ENCODE measurements at places on chromosomes 13 and 19.

DNA sequence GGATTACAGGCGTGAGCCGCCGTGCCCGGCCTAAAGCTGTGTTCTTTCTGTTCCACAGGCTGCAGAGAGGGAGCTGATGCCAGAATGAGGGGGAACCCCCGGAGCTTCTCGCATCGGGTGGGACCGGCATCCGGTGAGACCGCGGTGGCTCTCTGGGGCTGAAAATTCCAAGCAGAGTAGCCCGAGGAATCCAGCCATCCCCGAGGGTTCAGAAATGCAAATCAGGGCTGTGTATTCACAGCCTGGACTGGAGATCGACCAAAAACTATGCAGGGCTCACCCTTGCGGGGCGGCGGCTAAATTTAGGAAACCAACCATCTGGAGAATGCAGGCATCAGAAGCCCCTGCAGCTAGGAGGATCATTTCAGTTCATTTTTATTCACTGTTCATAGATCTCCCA is 99.2 kb downstream of the GNG7 start:
- peak; percentile 73 for DNase-seq

DNA sequence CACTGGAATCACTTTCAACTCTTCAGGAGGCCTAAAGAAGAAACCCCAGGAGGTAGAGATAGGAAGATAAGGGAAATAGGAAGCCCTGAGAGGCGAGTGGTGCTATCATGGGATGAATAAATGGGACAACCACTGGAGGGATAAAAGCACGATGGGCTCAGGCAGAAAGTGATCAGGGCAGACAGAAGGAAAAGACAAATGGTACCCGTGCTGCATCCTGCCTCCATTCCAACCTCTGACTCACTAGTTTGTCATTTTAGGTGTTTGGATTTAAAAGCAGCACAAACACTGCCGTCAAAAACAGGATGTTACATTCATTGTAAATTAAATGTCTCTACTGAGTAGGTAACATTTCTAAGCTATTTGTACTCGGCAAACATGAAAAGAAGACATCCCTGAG is 314.3 kb upstream of the HTR2A start:
- DNase-seq, result no peak

GRCh38 chr19:49247676-49248075 is 77.3 kb downstream of the SLC6A16 start:
- DNase-seq, result no peak

DNA sequence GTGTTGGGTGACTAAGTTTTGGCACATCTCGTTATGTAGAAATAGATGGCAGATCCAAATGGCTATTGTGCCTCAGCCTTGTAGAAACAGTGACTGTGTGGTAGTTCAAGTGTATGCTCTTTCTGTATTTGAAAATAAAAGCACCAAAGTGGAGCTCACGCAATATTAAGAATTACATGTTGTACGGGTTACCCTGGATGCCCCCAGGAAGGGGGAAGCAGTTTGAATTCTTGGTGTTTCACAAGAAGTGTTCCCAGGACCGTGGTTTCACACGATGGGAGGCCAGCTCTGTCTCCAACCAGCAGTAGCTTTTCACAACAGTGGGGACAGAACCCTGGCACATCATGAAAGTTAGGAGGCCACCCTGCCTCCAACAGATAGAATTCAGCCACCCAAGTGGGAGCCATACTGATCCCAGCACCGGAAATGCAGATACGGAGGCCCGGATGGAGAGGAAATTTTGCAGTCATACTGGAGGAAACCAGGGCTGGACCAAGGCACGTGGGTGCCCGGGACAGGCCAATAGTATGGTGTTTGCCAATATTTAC is 8.9 kb downstream of the FLT1 start:
- DNase-seq, result no peak

GRCh38 chr13:38641164-38641948 is 45.5 kb upstream of the FREM2 start:
- DNase-seq, result no peak
